ENCODE measurements at places on chromosomes 3 and 15.

DNA sequence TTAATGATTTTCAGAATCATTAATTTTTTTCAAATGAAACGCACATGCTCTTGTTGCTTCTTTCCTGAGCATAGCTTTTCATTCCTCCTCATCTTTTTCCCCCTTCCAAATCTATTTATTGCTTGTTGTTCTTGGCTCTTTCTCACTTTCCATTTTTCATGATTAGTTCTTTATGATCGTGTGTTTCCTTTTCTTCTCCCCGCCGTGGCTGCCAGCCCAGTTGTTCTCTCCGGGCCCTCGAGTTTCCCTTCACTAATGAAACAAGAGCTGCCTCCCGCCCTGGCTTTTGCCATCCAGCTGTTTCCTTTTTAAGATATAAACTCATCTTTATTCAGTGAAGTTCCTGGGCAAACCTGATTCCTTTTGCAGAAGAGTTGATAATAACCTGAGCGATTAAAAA lies 170.2 kb upstream of the NR2F2 start:
- DNase-seq: no peak

DNA sequence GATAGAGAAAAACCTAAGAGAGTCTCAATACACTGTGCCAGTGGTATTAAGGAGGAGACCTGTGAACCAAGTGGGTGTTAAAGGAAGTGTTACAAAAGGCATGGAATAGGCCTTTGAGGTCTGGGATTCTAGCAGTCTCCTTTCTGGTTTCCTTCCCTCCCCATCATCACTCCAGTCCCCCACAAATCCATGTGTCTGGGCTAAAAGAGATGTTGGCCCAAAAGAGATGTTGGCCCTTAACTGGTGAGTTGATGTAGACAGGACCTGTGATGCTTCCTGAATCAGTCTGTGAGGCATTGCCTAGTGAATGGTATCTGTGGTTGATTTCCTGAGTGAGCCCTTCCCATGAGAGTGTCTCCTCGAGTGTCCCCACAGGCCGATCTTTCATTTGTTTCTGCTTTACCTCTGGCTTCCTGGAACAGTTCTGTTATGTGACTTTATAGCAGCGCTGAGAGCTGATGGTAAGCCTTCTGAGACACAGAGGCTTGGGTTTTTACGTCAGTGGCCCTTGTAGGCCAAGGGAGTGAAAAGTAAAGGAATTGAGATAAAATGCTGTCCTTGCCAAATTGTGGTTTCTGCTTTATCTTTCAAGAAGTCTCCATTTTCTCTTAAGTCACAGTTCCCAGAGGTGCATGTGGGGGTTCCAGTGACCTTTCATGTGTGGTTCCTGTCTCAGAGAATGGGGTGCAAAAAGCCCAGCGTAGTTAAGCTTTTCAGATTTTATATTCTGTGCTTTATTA lies 87.8 kb downstream of the KLHL25 start:
- no peak for DNase-seq

DNA sequence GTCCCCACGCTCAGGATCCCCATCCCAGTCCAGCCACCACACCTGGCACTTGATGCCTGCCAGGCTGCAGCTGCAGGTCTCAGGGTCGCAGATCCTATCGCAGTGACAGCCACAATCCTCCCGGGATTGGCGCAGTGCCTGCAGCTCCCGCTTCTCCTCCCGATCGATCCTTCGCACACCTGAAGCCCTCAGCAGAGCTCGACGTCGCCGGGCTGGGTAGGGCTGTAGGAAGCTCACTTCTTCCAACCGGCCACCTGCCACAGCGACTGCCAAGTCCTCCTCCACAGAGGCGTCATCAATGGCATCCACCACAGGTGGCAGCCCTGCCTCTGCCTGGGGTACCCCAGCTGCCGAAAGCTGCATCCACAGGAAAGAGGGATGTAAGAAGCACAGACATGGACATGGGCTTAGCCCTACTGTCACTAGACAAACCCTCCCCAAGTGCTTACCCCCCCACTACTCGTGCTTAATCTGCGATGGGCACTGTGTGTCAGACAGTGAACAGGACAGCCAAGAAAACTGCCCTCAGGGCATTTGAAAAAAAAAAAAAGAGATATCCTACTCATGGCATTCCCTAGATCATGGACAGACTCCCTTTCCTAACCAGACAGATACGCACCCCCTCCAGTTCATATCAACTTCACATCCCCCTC lies 9.2 kb downstream of the CSRNP1 start:
- no peak for DNase-seq

DNA sequence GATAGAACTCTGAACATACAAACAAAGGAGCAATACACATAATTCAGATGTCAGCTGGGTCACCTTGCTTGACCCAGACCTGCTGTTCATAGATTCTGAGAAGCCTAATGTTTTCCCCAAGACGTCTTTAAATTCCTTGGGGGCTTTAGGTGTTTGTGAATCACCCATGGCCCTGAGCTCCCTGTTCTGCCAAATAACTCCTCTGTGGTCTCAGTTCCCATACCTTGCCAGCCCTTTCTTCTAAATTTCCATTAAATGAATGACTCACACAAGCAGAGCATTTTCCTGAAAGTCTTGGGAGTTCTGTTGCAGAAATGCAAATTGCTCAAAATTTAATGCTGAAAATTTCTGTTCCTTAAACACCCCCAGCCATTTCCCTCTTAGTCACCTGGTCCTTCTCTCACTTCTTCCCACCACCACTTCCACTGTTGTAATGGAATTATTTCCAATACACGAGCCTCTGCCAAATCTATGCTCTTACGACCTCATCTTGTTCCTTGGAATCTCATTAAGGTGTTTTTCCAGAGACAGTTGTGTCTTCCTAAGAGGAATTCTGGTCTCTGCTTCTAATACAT lies 33.4 kb upstream of the PSMD6 start:
- no peak for DNase-seq

GRCh38 chr15:63277893-63278456 lies 570 bp downstream of the APH1B start:
- peak; percentile 19 for DNase-seq

GRCh38 chr3:4986175-4986781 lies 7.0 kb downstream of the BHLHE40 start:
- no peak for DNase-seq

- DNase-seq: no peak
Measured at GRCh38 chr3:179801856-179802255, 149.0 kb downstream of the USP13 start.

DNA sequence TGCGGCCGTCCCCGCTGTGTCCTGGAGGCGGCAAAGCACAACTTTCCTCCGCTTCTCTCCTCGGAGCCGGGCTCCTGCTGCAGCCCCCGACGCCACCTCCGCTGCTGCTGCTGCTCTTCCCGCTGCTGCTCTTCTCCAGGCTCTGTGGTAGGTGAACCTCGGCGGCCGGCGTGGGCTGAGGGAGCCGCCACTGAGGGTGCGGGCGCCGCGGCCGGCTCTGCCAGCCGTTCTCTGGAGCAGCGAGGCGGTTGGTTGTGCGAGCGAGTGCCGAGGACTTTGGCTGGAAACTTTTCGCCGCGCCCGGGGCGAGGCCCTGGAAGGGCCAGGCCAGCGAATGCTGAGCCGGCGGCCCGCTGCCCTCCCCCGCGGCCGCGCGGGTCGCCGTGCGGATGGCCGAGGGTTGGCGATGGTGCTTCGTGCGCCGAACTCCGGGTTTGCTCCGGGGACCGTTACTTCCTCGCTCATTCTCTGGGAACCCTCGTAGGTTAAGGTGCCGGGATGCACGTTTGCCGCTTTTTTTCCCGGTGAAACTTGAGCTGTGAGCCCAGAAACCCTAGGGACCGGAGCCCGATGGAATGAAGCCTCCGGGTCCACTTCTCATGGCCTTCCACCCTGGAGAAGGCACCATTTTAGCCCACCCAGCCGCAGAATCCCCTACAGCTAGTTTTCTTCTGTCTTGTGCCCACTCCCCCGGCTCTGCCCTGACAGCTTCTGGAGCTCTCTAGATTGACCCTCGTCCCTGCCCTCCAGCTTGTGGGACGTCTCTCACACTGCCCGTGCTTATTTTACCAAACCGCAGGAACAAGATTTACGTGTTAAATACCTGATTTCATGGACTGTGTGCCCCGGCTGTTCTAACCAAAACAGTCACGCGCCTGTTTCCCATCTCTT lies 660 bp downstream of the NECTIN3 start:
- no peak for DNase-seq

GRCh38 chr3:108110934-108111333 lies 20.1 kb upstream of the CD47 start:
- no peak for DNase-seq

DNA sequence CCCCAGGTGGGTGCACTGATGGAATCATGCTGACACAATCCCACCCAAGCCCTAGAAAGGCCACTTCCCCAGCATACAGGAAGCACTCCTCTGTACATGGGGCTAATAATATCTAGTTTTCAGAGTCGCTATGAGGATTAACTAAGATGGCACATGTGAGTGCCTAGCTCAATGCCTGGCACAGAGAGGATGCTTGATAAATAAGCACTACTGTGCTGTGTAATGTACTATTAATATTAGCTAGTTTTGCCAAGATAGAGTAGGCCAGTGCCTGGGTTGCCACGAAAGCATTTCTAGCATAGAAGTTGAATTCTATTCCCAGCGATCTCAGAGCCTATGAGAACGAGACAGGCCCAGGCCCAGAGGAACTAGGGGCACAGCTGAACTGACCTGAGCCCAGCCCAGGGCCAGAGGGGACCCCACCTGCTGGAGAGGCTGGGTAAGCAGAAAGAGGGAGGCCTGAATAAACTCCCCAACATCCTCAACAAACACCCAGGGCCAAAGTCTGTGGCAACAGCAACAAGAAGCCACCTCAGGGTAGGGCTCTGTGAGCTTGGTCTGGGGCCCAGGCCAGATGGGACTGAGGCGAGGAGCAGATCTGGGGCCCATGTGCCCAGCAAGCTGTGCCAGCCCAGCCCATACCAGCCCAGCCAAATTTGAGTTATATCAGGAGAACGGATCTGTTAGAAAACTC lies 7.6 kb upstream of the SEMA7A start:
- no peak for DNase-seq

GRCh38 chr3:53858096-53858741 lies 11.9 kb downstream of the IL17RB start:
- DNase-seq: no peak

DNA sequence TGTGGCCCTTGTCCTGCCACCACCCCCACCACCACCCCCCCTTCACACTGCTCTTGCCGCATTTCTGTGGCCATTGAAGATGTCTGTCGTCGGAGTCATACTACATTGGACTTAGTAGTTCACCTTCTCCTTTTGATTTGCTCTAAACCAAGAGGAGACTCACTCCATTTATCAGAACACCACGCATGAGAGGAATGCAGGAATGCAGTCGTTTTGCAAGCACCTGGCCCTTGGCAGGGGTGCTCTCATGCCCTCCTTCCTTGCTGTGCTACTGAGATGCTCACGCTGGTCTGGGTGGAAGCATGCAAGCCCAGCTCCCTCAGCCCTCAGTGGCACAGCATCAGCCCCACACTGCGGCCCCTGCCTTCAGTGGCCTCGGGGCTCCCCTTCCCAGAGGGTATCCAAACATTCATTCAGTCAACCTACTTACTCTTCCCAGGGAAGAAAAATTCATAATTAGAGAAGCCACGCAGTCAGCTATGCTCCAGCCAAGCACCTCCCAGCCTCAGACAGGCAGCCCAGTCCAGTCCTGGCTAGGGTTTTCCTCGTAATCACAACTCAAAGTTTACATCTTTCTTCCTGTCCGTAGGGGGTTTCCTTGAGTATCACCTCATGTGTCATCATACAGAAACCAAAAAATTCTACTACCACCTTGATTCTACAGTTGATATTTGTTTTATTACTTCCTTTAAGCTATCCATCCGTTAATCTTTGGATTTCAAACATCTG lies 520.0 kb downstream of the GABRG3 start:
- DNase-seq: no peak

DNA sequence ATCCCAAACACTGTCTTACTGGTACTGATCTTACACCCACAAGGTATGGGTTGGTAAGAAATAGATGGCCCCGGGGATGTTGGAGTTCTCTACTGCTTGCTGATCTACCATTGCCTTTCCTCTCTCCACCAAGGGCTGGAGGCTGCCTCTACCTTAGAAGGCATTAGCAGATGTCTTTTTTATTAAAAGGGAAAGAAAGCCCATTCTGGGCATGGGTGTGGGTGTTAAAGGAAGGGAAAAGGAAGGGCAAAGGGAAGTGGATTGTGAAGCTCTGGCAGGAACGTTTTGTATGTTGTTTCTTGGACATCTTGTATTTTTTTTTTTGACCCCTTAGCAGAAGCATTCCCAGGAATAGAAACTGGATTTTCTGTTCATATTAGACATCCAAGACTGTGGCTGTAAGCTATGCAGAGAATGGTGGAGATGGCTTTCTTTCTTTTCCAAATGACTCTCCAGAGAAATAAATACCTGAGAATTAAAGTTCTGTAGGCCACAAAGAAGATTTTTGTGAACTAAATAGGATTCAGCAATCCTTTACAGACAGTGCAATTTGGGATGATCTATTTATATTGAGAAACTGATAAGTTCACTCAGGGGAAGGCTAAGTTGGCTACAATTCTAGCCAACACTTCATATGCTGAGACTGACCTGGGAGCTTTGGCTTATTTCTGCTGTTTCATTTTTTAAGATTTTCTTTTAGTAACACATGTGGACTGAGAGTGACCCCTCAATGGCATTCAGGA lies 108.8 kb downstream of the TOP2B start:
- no peak for DNase-seq

GRCh38 chr3:188792793-188793192 lies 379.0 kb upstream of the TPRG1 start:
- DNase-seq: no peak

DNA sequence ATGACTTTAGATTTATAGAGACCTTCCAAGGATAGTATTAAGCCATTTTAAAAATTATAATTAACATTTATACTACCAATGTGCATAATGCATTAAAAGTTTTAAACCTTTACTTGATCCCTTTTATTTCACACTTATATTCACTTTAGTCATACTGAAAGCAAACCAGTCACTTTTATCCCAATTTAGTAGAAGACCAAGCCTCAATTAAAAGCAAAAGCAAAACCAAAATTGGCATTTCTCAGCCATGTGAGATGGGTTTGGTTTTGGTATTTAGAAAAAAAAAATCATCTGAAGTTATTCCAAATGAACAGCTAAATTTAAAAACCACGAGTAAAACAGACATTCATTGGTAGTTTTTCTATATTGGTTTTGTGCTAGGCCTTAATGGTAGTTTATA lies 249.4 kb downstream of the LPP start:
- DNase-seq: no peak

- DNase-seq: no peak
Measured at GRCh38 chr15:43954181-43954621, 127.4 kb downstream of the WDR76 start.

DNA sequence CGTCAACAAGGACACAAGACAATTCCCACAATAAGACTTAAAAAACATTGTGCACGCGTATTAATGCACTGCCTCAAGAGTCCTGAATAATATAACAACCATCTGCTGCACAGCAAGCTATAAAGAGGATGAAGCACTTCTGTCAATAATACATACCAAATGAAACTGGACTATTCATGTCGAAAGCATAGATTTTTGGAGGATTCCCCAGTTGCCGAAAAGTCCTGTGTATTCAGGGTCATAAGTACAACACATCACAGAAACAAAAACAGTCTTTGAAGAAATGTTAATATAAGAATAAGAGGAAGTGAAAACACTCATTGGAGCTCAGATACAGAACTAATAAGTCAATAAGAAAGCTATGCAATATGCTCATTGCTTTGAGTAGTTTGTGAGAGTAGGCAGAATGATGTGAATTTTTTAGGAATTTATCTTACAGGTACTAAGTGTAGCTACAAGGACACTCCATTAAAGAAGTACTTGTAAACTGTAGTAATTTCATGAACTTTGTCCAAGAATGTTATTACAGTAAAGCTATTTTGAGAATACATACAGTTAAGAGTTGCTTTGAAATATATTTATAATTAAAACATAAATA lies 31.6 kb downstream of the CBLB start:
- no peak for DNase-seq
